ENCODE measurements at places on chromosomes 5 and 9. TPM values are rescaled to one million over a fixed set of nuclear protein-coding genes. Genes with fewer than 3 reads are reported as not detected.
A peak's percentile ranks its signal among the peaks of the same experiment; 100 is the strongest.

DNA sequence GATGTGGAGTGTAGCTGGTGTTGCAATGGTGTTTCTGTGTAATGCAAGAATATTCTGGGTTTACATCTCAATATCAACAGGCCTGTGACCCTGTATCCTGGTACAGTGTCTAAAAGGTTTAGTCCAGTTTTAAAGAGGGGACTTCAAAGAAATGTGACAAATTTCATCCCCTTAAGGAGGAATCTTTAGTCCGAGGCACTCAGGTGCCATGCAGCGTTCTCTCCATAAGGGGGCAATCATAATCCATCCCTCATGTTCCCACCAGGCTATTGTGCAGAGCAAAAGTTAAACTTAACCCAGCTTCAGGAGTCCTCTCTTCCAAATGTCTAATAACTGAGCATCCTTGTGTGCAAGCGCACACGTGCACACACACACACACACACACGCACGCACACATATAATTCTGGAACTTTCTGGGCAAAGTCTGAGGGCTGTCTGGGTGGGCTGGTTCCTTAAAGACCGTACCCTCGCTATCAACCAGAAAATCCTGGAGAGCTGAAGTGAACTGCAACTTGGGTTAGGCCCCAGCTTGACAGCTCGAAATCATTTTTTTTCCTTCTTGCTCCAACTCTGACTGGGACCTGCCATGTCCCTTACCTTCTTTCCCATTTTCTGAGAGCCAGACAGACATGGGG is 46.0 kb downstream of the CRB2 start:
- no peak for DNase-seq

DNA sequence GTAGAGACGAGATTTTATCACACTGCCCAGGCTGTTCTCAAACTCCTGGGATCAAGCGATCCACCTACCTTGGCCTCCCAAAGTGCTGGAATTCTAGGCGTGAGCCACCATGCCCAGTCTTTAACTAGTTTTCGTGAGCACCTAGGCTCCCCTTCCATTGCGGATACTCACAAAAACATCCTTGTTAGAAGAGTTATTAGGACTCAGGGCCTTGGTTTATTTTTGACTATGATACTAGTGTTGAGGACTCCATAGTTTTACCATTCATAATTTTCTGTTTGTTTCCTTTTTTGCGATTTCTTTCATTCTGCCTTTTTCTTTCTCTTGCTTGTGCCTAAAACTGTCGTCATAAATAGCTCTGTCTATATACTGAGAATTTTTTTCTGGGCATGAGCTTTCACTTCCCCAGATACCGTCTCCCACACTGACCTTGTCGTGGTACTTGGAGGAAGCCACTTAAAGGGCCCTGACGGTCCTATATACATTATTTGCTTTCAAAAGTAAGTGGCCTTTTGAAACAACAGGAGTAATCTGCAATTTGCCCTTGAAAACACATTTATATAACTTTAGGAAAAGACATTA is 5.2 kb downstream of the F2R start:
- DNase-seq: no peak

- no peak for DNase-seq
Measured at GRCh38 chr9:130837002-130837511, 2.0 kb downstream of the ABL1 start.

DNA sequence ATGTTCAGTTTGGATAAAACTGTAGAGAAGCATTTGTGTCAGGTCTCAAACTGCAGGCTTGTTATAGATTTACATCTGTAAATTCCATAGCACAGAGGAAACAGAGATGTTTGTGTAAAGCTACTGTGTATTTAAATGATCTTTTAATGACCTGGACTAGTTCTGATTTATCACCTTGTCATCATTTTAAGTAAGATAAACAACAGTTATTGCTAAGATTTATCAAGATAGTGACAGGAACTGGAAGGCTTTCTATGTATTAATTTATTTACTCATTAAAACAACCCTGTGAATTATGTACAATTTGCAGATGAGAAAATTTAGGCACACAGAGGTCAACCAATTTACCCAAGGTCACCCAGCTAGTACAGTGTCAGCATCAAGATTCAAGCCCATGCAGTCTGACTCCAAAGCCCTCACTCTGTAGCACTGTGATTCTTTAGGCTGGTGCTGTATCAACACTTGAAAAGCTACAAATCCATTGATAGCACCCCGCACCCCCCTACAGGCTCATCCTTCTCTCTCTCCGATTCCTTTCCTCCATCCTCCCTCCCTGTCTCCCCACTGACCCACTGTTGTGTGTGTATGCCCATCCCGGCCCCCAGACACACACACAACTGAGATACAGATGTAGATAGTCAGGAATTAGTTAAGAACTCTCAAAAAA is 184.5 kb downstream of the FBN2 start:
- no peak for DNase-seq

DNA sequence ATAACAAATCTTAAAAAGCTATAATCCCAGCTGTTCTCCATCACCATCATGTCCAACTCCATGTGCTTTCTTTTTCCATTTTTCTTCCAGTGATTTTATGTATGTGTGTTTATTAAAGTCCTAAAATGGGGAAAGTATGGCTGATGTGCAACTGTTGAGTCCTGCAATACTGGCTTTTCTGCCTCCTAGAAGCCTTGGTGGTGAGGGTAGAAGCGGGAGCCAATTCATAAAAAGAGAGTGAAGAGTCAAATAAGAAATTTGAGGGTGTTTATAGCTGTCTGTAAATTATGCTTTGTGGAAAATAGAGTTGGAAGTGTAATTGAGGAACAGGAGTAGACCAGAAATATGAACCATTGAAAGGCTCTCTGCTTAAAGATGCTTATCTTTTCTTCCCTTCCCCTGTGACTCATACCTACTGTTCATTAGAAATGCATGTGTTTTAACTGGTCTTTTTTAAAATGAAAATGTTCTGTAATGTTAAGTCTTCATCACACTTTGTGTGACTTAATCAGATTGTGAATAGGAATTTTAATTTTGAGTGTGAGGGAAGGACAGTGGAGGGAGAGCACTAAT is 80.1 kb downstream of the ZCCHC7 start:
- no peak for DNase-seq

GRCh38 chr5:159518371-159518770 is 188.1 kb upstream of the IL12B start:
- peak; percentile 79 for DNase-seq

MTREX gene
- total RNA-seq: 107 TPM

ANKRD18A gene
- 5.0 TPM for total RNA-seq
